ENCODE measurements at places on chromosomes 12 and 14.

GRCh38 chr12:47903927-47904712 lies 674 bp downstream of the VDR start:
- peak; percentile 48 for DNase-seq

DNA sequence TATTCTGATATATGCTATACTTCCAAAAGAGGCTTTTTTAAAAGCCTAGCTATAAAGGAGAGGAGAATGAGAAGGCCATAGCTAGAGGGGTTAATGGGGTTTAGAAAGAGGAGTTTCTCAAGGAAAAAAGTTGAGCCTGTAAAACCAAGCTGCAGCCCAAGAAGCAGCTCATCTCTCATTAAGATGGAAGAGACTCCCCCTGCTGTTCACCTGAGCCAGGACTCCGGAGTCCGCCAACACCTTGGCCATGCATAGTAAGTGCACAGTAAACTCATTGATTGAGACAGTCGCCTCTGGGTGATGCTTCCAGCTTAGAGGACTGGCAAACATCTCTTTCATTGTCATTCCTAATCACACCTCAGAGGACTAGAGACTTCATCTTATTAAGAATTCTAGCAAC lies 46.2 kb downstream of the ANO2 start:
- DNase-seq: no peak

DNA sequence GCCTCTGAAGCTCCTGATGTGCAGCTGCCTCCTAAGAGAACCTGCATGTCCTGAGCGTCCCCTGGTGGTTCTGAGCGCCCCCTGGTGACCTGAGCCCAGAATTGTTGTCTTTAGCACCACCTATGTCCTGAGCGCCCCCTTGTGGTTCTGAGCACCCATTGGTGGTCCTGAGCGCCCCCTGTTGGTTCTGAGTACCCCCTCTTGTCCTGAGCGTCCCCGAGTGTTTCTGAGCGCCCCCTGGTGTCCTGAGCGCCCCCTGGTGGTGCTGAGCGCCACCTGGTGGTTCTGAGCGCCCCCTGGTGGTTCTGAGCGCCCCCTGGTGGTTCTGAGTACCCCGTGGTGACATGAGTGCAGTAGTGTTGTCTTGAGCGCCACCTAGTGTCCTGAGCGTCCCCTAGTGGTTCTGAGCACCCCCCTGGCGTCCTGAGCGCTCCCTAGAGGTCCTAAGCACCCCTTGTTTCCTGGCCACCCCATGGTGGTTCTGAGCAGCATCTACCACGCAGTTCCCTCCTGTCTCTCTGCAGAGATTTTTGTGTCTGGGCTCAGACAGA lies 782.5 kb downstream of the TMEM121 start:
- no peak for DNase-seq

DNA sequence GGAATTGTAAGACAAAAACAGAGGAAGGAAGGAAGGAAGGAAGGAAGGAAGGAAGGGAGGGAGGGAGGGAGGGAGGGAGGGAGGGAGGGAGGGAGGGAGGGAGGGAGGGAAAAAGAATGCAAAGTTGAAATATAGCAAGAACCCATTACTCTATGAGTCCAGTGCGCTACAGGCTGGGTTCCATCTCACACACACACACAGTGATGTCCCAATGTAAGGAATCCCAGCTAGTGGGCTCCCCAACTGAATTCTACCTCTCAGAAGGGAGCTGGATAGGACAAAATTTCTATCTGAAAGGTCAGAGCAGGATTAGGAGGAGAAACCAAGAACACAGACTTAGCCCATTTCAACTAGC lies 173.4 kb downstream of the DAD1 start:
- no peak for DNase-seq

- peak; percentile 65 for DNase-seq
Measured at GRCh38 chr14:71166180-71166837, 259.1 kb downstream of the PCNX1 start.

DNA sequence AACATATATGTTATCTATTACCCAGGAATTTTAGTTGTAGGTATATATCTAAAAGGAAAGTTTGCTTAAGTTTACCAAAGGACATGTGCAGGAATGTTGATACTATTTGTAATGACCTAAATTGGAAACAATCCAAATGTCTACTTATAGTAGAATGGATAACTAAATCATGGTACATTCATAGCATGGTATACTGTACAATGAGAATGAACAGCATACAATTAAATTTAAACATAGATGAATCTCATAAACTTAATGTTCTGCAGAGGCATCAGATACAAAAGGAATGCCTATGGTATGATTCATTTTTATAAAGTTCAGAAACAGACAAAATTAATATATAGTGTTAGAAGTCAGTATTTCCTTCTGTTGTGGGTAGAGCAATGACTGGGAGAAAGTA lies 135.4 kb downstream of the GPHN start:
- DNase-seq: no peak

- no peak for DNase-seq
Measured at GRCh38 chr14:62943202-62943601, 102.1 kb downstream of the KCNH5 start.

- no peak for DNase-seq
Measured at GRCh38 chr14:101325319-101325718, 236.0 kb upstream of the DIO3 start.

GRCh38 chr12:104852102-104852501 lies 106.0 kb downstream of the SLC41A2 start:
- peak; percentile 89 for DNase-seq

- no peak for DNase-seq
Measured at GRCh38 chr12:41466802-41467201, 278.7 kb downstream of the PDZRN4 start.

- DNase-seq: no peak
Measured at GRCh38 chr12:58647495-58647894, 272.8 kb downstream of the LRIG3 start.

DNA sequence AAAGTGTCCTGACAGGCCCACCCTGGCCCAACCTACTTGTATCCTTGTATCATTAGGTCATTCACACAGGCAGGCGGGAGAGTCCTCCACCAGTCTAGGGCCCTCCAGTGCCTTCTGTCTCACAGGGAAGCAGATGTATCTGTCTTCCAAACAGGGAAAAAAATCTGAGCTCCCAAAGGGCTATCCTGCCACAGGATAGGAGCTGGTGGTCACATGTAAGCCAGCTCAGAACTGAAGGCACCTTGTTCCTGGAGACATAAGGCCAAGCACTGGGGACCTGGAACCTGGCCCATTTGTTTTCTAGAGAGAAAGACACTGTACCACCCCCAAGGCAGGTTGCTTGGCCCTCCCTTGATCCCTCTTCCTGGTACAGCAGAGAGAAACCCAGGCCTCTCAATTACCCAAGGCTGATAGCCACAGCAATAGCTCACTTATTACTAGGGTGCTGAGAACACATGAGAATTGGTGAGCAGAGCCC lies 19.4 kb upstream of the PLEKHH1 start:
- no peak for DNase-seq

- DNase-seq: no peak
Measured at GRCh38 chr14:102212845-102213244, 73.1 kb downstream of the WDR20 start.

GRCh38 chr14:85622106-85622505 lies 92.2 kb downstream of the FLRT2 start:
- DNase-seq: no peak

DNA sequence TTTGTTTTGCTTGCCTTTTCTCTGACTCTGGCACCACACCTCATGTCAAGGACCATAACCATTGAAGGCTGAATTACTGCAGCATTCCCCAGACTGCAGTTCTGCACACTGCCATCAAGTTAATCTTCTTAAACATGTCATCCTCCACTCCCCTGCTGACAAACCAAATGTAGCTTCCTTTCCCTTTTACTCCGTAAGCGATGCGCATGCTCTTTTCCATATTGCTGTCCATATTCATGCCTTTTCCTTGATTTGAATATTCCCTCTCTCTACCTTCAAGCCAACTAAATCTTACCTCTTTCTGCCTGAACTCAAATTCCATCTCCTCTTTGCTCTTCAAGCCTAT lies 13.6 kb downstream of the GPX2 start:
- DNase-seq: no peak

GRCh38 chr14:32635061-32635719 lies 303.5 kb upstream of the NPAS3 start:
- DNase-seq: peak; percentile 66

GRCh38 chr14:38999949-39000348 lies 103.1 kb downstream of the SEC23A start:
- DNase-seq: no peak

DNA sequence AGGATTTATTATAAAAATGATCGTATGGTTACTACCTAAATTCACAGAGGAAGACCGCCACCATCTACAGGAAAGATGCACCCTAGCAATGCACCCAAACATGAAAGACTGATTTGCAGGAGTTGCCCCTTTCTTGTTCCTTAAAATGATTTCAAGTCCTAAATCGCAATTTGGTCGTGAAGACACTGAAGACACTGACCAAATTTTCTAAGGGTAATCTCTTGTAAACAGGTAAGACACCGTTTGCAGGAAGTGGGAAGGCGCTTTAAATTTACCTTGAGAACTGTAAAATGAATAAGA lies 1.0 kb downstream of the SOS2 start:
- DNase-seq: no peak

DNA sequence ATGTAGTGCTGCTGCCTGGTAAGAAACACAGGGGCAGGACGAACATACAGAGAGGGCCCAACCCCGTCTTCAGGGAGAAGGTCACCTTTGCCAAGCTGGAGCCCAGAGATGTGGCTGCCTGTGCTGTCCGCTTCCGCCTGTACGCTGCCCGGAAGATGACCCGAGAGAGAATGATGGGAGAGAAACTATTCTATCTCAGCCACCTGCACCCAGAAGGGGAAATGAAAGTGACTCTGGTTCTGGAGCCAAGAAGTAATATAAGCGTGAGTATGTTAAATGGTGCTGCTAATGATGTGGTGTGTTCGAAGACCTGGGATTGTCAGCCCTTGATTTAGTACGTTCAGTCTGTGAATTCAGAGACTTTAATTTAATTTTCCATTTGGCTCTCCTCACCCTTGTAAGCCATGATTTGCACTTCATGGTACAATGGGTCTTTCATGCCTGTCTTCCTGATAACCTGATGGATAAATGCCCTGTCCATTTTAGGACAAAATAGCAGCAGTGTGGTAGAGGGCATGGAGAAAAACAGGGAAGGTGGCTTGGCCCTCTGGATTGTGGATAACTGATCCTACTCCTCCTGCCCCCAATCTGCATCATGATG lies 318.9 kb downstream of the SNAPC1 start:
- DNase-seq: no peak

GRCh38 chr14:32601069-32601468 lies 272.0 kb downstream of the AKAP6 start:
- no peak for DNase-seq

DNA sequence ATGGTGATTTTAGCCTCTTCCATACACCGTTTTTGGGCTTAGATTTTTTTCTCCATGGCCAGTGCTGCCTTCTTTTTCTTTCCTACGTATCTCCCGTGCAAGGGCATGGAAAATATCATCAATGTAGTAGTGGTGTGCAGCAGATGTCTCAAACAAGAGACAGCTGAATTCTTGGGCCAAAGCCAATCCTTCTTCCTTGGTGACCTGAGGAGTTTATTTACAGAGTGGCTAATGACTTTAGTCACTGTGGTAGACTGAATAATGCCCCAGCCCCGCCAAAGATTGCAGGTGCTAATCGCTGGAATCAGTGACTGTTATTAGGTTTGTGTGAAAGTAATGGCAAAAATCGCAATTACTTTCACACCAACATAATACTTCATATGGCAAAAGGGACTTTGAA lies 235.5 kb upstream of the NOS1 start:
- no peak for DNase-seq

GRCh38 chr14:104700747-104701217 lies 11.4 kb downstream of the INF2 start:
- no peak for DNase-seq

DNA sequence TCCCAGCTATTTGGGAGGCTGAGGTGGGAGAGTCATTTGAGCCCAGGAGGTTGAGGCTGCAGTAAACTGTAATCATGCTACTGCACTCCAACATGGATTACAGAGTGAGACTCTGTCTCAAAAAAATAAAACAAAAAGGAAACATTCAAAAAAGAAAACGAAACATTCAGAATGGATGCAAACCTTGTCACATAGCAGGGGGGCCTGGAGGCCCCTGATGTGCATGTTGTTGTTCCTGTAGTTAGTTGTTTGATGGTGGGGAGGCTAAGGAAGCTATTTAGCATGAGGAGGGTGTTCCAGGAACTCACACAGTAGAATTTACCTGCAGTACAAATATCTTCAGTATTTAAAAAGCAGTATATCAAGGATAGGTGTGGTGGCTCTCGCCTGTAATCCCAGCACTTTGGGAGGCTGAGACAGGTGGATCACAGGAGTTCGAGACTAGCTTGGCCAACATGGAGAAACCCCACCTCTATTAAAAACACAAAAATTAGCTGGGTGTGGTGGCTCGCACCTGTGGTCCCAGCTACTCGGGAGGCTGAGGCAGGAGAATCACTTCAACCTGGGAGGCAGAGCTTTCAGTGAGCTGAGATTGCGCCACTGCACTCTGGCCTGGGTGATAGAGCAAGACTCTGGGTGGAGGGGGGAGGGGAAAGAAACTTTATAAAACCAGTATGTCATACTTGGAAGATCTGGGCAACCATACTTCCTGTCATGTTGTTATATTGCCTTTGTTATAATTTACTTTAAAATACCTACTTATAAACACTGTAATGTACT lies 17.6 kb upstream of the AEBP2 start:
- no peak for DNase-seq

DNA sequence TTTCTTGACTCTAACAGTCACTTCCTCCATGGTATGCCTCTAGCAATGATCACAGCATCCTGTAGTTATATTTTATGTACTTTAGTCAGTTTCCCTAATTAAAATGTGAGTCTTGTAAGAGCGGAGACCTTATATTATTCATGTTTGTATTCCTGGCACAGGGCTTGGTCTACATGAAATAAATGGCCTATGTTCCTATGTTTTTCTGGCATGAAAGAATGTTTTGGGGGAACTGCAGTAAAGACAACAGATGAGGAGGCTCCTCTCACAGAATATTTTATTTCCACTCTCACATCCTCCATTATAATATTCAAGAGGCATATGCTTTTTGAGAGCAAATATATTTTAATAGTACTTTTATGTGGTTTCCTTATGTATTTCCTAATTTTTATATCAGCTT lies 429.8 kb upstream of the PDE3A start:
- DNase-seq: no peak

DNA sequence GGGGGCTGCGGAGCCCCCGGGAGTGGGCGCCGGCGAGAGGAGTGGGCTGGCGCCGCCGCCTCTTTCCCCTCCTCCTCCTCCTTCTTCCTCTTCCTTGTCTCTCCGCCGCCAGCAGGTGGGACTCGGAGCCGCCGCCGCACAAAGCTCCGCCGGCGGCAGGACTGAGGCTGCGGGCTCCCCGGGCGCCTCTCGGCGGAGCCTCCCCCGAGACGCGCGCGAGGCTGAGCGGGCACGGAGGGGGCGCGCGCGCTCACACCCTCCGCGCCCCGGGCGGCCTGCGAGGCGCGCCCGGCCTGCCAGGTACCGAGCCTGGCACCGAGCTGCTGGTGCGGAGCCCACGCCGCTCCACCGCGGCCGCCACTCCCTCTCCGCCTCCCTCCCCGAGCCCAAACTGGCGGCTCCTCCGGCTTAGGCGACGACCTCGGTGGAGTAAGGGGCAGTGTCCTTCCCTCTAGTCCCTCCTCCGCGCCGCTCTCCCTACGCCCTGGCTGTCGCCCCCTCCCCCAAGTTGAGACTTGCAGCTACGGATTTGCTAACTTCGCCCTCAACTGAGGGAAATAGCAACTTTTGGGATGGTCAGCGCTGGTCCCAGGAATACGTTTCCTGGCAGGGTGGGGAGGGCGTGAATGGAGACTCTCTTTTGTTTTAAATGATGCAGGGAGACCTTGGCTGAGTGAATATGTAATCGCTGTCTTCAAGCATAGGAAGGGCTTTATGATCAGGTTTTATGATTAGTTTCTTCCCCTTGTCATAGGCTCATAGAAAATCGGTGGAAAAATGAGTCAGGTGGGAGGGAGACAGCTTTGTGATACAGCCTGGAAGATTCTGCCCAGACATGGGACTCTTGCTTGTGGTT lies 199.5 kb upstream of the CAND1 start:
- DNase-seq: no peak

All from fibroblast of skin of left biceps (primary cell).